ENCODE measurements at places on chromosomes 3 and 15. TPM values are rescaled to one million over a fixed set of nuclear protein-coding genes. Genes with fewer than 3 reads are reported as not detected.
A peak's percentile ranks its signal among the peaks of the same experiment; 100 is the strongest.

The MYL3 gene
- total RNA-seq = 0.82 TPM

The CCDC13 gene
- not detected for total RNA-seq

The PODXL2 gene
- total RNA-seq = 10.8 TPM

The SI gene
- total RNA-seq = not detected

The STAC gene
- total RNA-seq = not detected

The SUCLG2 gene
- 28.0 TPM for total RNA-seq

The IL17RC gene
- 21.3 TPM for total RNA-seq

The VPS13C gene
- 46.0 TPM for total RNA-seq

DNA sequence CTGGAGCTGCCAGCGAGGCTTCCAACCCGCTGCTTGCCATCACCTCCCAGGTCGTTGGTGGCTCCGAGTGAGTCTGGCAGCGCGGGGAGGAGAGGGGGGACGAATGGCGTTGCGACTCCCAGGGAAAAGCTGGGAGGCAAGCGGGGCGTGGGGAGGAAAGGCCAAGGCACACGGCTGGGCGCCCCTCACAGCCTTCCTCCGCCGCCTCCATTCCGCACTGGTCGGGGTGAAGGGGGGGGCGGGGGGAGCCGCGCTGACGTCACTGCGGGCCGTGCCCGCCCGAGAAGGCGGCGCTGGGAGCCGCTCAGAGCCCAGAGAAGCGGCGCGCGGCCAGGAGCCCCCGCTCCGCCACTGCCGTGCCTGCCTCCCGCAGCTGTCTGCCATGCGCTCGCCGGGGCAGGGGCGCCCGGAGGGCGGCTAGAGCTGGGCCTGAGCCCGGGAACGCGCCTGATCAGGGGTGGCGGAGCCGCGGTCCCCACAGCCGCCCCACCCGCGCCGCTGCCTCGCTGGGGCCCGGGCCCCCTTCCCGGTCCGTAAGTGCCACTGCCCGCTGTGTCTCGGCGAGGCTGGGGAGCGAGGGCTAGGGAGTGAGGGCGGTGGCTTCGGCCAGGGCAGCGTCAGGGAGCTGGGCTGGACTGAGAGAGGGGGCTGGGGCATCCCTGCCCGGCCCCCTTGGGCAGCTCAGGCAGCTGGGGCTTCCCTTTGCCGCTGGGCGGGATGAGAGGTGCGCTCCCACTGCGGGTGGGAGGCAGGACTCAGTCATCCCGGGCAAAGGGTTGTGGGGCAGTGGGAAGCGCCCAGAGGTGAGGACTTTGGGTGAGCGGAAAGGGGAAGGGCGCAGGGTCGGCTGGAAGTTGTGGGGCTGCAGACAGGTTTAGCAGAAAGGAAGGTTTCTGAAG lies 27.8 kb upstream of the POLG start:
- H3K36me3 ChIP-seq = no peaks in the 10 kb centered on the region
- H3K4me3 ChIP-seq = no peak overlapping the region
- DNase-seq = no peak
- H3K4me1 ChIP-seq = peaks cover 14% of the 10 kb centered on the region

GRCh38 chr3:132342183-132342582 lies 25.0 kb downstream of the ACP3 start:
- DNase-seq = no peak
- no peaks in the 10 kb centered on the region for H3K4me1 ChIP-seq
- H3K27me3 ChIP-seq = peaks cover 53% of the 10 kb centered on the region
- H3K36me3 ChIP-seq = no peaks in the 10 kb centered on the region
- H3K27ac ChIP-seq = no peak overlapping the region
- no peak overlapping the region for H3K4me3 ChIP-seq

- peaks cover 8% of the 10 kb centered on the region for H3K4me1 ChIP-seq
- H3K36me3 ChIP-seq = peaks cover 9% of the 10 kb centered on the region
- H3K4me3 ChIP-seq = no peak overlapping the region
- no peak for DNase-seq
- no peak overlapping the region for H3K27ac ChIP-seq
These were observed 40.2 kb downstream of the SUCLG2 start for GRCh38 chr3:67614195-67614594.

DNA sequence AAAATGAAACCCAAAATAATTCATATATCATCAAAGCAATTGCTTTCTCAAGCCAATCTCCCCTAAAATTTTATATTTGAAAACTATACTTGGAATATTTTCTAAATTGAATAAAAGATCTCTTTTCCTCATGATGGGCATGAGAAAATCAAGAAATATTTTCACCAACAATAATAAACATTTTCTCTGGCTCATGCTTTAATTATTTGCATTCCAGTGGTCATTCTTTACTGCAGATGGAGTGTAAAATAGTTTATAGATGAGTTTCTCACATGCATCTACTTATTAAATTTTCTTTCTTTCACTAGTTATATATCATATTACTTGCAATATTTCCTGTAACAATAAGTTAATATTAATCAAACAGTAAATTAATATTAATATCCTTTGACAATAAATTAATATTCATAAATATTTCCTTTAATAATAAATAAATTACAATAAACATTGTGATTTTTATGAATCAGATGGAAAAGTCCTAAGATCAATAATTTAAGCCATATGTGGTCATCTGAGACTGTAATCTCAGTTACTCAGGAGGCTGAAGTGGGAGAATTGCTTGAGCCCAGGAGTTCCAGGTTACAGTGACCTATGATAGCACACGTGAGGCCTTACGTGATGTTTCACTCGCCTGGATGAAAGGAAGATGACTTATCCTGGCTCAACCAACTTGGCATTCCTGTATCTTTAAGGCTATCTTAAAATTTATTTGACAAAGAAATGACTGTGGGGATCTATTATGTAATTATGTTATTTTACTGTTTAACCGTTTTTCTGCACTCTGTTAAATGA lies 958.8 kb downstream of the ZPLD1 start:
- no peak for DNase-seq
- no peaks in the 10 kb centered on the region for H3K36me3 ChIP-seq
- H3K4me3 ChIP-seq = no peak overlapping the region
- H3K27me3 ChIP-seq = peaks cover 4% of the 10 kb centered on the region
- peak overlapping the region; percentile 20 for H3K27ac ChIP-seq
- peaks cover 11% of the 10 kb centered on the region for H3K4me1 ChIP-seq

GRCh38 chr3:71201939-71202338 lies 381.6 kb downstream of the FOXP1 start:
- peaks cover 44% of the 10 kb centered on the region for H3K4me1 ChIP-seq
- no peak for DNase-seq
- no peaks in the 10 kb centered on the region for H3K27me3 ChIP-seq
- peak overlapping the region; percentile 45 for H3K27ac ChIP-seq

- no peak for DNase-seq
- no peak overlapping the region for H3K27ac ChIP-seq
- H3K36me3 ChIP-seq = peaks cover 50% of the 10 kb centered on the region
- H3K27me3 ChIP-seq = no peaks in the 10 kb centered on the region
- no peak overlapping the region for H3K4me3 ChIP-seq
These were observed 10.2 kb downstream of the MRPS22 start for GRCh38 chr3:139353920-139354556.

GRCh38 chr3:37198996-37199395 lies 24.6 kb upstream of the LRRFIP2 start:
- no peak overlapping the region for H3K4me3 ChIP-seq
- peaks cover 21% of the 10 kb centered on the region for H3K4me1 ChIP-seq
- no peaks in the 10 kb centered on the region for H3K36me3 ChIP-seq
- H3K27me3 ChIP-seq = no peaks in the 10 kb centered on the region

GRCh38 chr3:10292505-10293419 lies at the start of gene GHRL:
Gene GHRL (minus strand): TSS chr3:10292947. CDS start chr3:10290180, 2,767 bp downstream.
- H3K27me3 ChIP-seq = no peaks in the 10 kb centered on the region
- peak within 1 kb of the TSS; percentile 17 for H3K27ac ChIP-seq
- H3K4me1 ChIP-seq = peaks cover 21% of the 10 kb centered on the region
- H3K36me3 ChIP-seq = peaks cover 8% of the 10 kb centered on the region

GRCh38 chr3:190077395-190078045 lies 43.2 kb downstream of the P3H2 start:
- H3K36me3 ChIP-seq = no peaks in the 10 kb centered on the region
- peaks cover 62% of the 10 kb centered on the region for H3K4me1 ChIP-seq
- no peaks in the 10 kb centered on the region for H3K27me3 ChIP-seq
- H3K27ac ChIP-seq = peak overlapping the region; percentile 96

DNA sequence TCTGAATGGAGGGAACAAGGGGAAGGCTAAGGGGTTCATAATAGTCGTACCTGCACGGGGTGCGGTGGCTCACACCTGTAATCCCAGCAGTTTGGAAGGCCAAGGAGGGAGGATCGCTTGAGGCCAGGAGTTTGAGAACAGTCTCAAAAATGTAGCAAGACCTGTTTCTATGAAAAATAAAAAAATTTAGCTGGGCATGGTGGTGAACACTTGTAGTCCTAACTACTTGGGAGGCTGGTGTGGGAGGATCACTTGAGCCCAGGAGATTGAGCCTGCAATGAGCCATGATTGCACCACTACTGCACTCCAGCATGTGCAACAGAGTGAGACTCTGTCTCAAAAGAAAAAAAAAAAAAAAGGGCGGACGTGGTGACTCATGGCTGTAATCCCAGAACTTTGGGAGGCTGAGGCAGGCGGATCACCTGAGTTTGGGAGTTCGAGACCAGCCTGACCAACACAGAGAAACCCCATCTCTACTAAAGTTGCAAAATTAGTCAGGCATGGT lies 17.9 kb upstream of the HDAC11 start:
- no peak overlapping the region for H3K4me3 ChIP-seq
- no peak overlapping the region for H3K27ac ChIP-seq
- peaks cover 30% of the 10 kb centered on the region for H3K27me3 ChIP-seq
- no peak for DNase-seq
- H3K4me1 ChIP-seq = peaks cover 5% of the 10 kb centered on the region

GRCh38 chr3:112568642-112569041 lies 6.8 kb downstream of the SLC35A5 start:
- H3K27me3 ChIP-seq = no peaks in the 10 kb centered on the region
- no peak overlapping the region for H3K4me3 ChIP-seq
- H3K4me1 ChIP-seq = peaks cover 3% of the 10 kb centered on the region
- no peak overlapping the region for H3K27ac ChIP-seq

DNA sequence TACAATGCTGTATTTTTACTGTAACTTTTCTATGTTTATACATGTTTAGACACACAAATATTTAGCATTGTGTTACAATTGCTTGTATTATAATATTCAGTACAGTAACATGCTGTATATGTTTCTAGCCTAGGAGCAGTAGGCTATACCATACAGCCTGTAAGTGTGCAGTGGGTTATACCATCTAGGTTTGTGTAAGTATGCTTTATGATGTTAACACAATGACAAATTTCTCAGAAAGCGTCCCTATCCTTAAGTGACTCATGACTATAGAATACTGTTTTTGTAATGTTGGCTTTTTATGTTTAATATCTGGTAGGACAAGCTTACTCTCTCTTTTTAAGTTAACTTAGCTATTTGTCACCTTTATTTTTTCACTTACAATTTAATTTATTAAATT lies 127.5 kb upstream of the THRB start:
- no peak overlapping the region for H3K4me3 ChIP-seq
- H3K27me3 ChIP-seq = no peaks in the 10 kb centered on the region
- H3K36me3 ChIP-seq = no peaks in the 10 kb centered on the region

DNA sequence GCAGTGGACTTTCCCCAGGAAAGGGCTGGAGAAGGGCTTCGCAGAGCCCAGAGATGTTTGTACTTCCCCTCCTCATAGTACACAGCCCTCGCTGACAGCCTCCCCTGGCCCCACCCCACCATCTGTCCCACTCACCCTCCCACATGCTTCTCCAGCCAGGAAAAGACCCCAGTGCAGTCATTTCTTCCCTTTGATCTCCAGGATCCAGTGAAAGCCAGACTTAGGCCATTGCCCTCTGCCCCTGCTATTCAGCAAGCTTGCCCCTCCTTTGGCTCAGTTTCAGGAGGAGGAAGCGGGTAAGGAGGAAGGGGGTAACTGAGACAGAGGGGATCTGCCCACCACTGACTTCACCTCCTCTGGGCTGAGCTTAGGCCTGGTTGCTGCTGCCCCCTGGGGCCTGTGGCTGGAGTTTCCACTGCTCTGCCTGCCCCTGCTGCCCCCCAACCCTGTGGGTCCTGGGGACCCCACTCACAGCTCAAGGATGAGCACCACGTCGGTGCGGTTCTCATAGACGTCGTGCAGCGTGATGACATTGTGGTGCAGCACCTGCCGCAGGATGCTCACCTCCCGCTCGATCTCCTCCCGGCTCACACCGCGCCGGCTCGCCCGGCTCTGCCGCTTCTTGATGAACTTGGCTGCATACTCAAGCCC lies 63.1 kb downstream of the DAPK2 start:
- H3K4me3 ChIP-seq = no peak overlapping the region
- no peak overlapping the region for H3K27ac ChIP-seq
- H3K4me1 ChIP-seq = peaks cover 22% of the 10 kb centered on the region
- peak; percentile 82 for DNase-seq

GRCh38 chr3:146342989-146343388 lies 92.1 kb upstream of the PLSCR4 start:
- no peak overlapping the region for H3K27ac ChIP-seq
- H3K36me3 ChIP-seq = no peaks in the 10 kb centered on the region
- no peaks in the 10 kb centered on the region for H3K27me3 ChIP-seq
- DNase-seq = no peak
- H3K4me1 ChIP-seq = peaks cover 7% of the 10 kb centered on the region

- H3K4me1 ChIP-seq = no peaks in the 10 kb centered on the region
- no peak overlapping the region for H3K4me3 ChIP-seq
- DNase-seq = no peak
- H3K36me3 ChIP-seq = peaks cover 19% of the 10 kb centered on the region
- no peak overlapping the region for H3K27ac ChIP-seq
These were observed 125.0 kb upstream of the TRIM42 start for GRCh38 chr3:140552898-140553297.

Data from chondrocyte (in vitro differentiated cells).